T-helper 22 cell (primary cell): ENCODE measurements at places on chromosomes 2 and 18.

DNA sequence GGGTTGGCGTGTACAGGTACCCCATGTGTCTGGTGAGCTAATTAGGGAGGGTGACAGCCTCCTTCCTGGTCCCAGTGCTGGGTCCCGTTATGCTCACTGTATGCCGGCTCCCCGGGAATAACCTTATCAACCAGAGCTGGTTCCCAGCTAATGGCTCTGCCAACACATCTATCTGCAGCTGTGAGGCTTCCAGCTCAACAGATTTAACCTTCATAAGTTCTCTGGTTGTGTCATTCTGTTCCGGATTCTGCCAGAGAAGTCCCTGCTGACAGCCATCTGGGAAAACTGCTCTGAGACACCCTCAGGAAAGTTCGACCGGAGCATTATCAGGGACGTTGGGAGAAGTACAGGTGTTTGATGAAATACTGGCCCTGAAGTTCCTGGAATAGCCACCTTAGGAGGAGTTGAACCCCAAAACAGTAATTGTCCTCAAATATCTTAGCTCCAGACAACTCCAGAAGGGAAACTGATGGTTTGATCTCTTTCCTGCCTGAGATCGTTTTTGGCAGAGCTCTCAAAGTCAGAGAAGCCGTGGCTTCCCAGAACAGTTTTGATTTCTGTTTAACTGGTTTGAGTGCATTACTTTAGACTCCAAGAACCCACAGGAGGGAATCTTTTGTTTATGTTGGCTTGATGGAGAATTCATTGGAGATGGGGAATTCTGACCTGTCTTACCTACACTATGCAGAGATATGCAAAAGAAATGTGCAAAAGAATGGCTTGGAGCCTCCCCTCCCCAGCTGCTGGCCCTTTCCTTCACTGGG, 39.4 kb upstream of the TXNDC2 start:
- no peak for DNase-seq

- DNase-seq = no peak
These were observed 389.6 kb upstream of the SALL3 start for GRCh38 chr18:78589916-78590437.

- DNase-seq = no peak
These were observed 1.3 kb downstream of the DUSP28 start for GRCh38 chr2:240561325-240561971.

GRCh38 chr2:208570851-208571763, 164.5 kb downstream of the PTH2R start:
- no peak for DNase-seq

- DNase-seq = no peak
These were observed 60.7 kb upstream of the KIF5C start for GRCh38 chr2:148814143-148814859.

- DNase-seq = no peak
These were observed 14.2 kb downstream of the EIF2AK2 start for GRCh38 chr2:37142546-37142945.

DNA sequence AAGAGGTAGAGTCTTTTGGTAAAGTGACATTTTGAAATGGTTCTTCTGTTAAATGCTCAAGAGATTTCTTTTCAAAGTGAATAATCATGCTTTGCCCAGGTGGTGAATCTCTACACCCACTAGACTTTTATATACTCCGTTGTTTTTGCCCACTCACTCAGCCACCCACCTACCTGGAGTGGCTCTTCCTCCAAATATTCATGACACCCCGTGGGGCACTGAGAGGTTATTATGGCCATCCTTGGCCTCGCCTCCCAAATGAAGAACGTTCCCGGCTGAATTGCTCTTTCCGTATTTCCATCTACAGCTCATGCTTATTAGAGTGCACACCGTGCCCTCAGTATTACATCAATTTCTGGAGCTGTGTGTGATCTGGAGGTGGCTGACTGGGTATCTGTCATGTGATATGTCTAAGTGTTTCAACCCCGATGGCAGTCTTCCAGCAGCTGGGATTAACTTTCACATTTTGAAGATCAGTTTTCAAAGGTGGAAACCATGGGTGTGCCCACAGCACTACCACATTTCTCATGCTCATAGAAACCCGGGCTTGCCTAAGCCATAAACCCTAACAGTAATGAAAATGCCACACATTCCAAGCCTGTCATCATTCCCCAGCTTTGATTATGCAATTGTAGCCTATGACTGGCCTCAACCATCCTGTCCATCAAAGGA, 406.6 kb upstream of the MMADHC start:
- no peak for DNase-seq

DNA sequence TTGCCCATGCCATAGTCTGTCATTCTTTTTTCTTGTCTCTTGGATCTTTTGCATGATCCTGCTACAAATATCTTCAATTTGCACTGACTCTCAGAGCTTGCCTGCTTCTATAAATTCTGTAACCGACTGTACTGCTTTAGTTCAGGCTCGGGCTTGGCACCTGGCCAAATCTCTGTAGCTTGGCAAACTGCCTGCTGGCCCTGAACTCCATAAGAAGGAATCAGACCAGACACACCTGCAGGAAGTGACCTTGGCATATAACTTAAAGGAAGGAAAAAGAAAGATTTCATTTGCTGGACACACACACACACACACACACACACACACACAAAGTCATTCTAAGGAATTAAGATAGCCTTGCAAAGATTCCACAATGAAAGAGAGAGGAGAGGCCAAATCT, 291.2 kb upstream of the DDX18 start:
- DNase-seq = no peak

- no peak for DNase-seq
These were observed 59.4 kb downstream of the LIMS1 start for GRCh38 chr2:108593547-108594098.

- DNase-seq = no peak
These were observed 438.6 kb downstream of the RNF144A start for GRCh38 chr2:7355781-7356180.

DNA sequence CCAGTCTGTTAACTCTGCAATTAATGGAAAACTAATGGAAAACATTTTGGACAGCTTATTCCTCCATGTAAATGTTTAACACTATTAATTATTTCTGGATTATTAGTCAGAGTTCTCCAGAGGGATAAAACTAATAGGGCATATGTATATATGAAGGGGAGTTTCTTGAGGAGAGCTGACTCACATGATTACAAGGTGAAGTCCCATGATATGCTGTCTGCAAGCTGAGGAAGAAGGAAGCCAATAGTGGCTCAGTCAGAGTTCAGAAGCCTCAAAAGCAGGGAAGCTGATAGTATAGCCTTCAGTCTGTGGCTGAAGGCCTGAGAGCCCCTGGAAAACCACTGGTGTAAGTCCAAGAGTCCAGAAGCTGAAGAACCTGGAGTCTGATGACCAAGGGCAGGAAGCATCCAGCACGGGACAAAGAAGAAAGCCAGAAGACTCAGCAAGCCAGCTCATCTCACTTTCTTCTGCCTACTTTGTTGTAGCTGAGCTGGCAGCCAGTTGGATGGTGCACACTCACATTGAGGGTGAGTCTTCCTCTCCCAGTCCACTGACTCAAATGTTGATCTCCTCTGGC, 136.0 kb downstream of the PTH2R start:
- no peak for DNase-seq

DNA sequence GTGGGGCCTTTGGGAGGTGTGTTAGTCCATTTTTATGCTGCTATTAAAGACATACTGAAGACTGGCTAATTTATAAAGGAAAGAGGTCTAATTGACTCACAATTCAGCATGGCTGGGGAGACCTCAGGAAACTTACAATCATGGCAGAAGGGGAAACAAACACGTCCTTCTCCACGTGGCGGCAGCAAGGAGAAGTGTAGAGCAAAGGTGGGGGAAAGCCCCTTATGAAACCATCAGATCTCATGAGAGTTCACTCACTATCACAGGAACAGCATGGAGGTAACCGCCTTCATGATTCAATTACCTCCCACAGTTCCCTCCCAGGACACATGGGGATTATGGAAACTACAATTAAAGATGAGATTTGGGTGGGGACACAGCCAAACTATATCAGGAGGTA, 187.1 kb upstream of the OSR1 start:
- no peak for DNase-seq

- DNase-seq = peak; percentile 47
These were observed 120.5 kb upstream of the CXCR4 start for GRCh38 chr2:136238286-136239078.

DNA sequence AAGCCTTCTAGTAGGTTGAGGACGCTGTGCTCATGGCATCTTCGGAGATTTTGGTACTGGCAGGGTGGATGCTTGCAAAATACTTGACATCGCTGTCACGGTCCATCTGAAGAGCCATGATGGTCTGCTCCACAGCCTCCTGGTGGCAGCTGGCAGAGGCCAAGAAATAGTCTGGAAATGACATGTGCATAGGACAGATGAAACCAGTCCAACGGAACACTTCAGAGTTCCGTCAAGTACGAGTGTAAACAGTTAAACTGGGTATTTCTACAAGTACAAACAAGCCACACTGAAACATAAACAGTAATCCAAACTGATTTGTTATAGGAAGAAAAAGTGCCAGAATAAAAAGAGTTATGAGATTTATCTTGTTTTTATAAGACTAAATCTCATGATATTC, 66.6 kb downstream of the PPP4R1 start:
- no peak for DNase-seq

GRCh38 chr2:161946489-161947107, 127.4 kb downstream of the DPP4 start:
- no peak for DNase-seq

DNA sequence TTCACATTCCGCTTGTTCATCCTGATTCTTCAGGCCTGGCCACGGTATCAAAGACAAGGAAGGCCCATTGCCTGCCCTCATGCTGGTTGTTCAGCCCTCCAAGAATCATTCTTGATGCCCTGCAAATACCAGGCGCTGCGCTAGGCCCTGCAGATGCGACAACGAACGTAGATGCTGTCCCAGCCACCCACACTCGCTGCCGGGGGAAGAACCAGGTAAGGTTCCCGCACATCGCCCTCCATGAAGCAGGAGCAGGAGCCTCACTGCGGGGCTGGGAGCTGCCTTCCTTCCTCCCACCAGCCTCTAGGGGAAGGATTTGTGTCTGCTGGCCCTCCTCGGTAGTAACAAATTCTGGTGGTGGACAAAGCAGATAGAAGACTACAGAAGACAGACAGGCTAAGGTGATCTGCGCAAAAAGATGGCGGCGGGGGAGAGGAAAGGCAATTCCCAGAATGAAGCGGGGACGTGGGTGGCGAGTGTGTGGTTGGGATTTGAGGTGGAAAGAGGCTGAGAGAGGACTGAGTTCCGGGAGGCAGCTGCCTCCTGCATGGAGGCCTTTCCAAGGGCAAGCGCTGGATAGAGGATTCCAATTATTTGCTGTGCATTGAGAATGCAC, 19.8 kb upstream of the GPR55 start:
- no peak for DNase-seq

DNA sequence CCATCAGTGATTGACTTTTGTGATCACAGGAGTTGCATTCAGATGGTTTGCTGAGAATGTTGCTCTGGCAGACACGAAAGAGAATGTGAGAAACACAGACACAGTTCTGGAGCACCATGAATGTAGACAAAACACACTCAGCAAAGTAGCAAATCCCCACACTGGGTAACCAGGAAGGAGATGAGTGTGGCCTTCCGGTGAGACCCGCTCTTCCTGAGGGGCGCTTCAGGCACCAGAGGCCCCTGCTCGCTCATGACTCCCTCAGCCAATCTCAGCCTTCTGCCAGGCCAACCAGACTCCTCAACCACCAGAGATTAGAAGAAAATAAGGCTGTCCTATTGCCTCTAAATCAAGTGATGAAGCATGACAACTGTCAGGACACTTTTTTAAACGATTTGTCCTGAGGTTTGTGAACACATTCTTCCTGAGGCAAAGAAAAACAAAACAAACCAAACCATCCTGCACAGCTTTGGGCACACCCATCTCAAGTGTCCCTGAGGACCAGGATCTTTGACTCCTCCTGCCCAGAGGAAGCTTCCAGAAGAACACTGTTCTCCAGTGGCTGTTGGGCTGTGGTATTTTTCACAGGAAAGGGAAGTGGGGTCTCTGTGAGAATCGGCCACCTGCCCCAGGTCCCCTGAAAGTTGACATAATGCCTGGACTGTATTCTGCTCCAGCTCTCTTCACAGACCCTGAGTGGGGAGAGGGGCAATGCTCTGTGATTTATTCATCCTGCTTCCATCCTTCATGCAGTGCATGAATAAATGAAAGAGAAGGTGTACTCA, 152.8 kb downstream of the BCL11A start:
- DNase-seq = no peak
